ENCODE measurements at places on chromosomes 13 and 19. TPM values are rescaled to one million over a fixed set of nuclear protein-coding genes. Genes with fewer than 3 reads are reported as not detected.

SHISA7 gene
- total RNA-seq, result not detected

SPACA4 gene
- total RNA-seq, result not detected

TSHZ3 gene
- 2.4 TPM for total RNA-seq

TNNT1 gene
- 80.9 TPM for total RNA-seq

LAIR2 gene
- total RNA-seq, result not detected

SLC25A23 gene
- 4.7 TPM for total RNA-seq

GJB6 gene
- total RNA-seq, result not detected

PSG2 gene
- total RNA-seq, result not detected

OXGR1 gene
- not detected for total RNA-seq

PRODH2 gene
- not detected for total RNA-seq

SNAPC2 gene
- 17.7 TPM for total RNA-seq

ZNF382 gene
- total RNA-seq, result 11.8 TPM

SIGLEC12 gene
- total RNA-seq, result not detected

KLK4 gene
- not detected for total RNA-seq

ZNF442 gene
- 5.1 TPM for total RNA-seq

ABCA7 gene
- total RNA-seq, result 13.0 TPM

KEAP1 gene
- 52.8 TPM for total RNA-seq

CYP4F3 gene
- total RNA-seq, result under 0.01 TPM

NLRP4 gene
- not detected for total RNA-seq

CD33 gene
- not detected for total RNA-seq

PROZ gene
- total RNA-seq, result not detected

C19orf18 gene
- total RNA-seq, result not detected

MISP3 gene
- total RNA-seq, result 0.22 TPM

ZFP30 gene
- total RNA-seq, result 25.9 TPM

OR4F17 gene
- total RNA-seq, result not detected

CCDC194 gene
- not detected for total RNA-seq

MYO16 gene
- total RNA-seq, result under 0.01 TPM

LHB gene
- total RNA-seq, result not detected

ERFL gene
- 0.11 TPM for total RNA-seq

KIR2DL3 gene
- total RNA-seq, result not detected

PALM3 gene
- total RNA-seq, result 0.39 TPM

REEP6 gene
- total RNA-seq, result 7.9 TPM

NXNL1 gene
- not detected for total RNA-seq

PTPRH gene
- 0.22 TPM for total RNA-seq

NBEA gene
- 1.2 TPM for total RNA-seq

PDE4A gene
- total RNA-seq, result 1.6 TPM

TOMM40 gene
- 50.5 TPM for total RNA-seq

SPTBN4 gene
- total RNA-seq, result under 0.01 TPM

CCNA1 gene
- total RNA-seq, result not detected

USHBP1 gene
- total RNA-seq, result not detected

TMEM91 gene
- total RNA-seq, result 12.2 TPM

ARL11 gene
- total RNA-seq, result 1.6 TPM

GJB2 gene
- total RNA-seq, result not detected

ZNF541 gene
- total RNA-seq, result 2.7 TPM

ZNF345 gene
- 6.2 TPM for total RNA-seq

GPR180 gene
- total RNA-seq, result 22.0 TPM

APLP1 gene
- 5.5 TPM for total RNA-seq

OSCAR gene
- total RNA-seq, result 0.39 TPM

TNFSF9 gene
- total RNA-seq, result not detected

DMKN gene
- total RNA-seq, result 24.3 TPM

CYP4F8 gene
- total RNA-seq, result not detected

ZNF99 gene
- total RNA-seq, result 0.39 TPM

RFPL4AL1 gene
- total RNA-seq, result not detected
